T-helper 17 cell (primary cell): ENCODE measurements at places on chromosomes 13 and 19.

- DNase-seq = no peak
Measured at GRCh38 chr13:101614491-101614890, 162.0 kb downstream of the ITGBL1 start.

DNA sequence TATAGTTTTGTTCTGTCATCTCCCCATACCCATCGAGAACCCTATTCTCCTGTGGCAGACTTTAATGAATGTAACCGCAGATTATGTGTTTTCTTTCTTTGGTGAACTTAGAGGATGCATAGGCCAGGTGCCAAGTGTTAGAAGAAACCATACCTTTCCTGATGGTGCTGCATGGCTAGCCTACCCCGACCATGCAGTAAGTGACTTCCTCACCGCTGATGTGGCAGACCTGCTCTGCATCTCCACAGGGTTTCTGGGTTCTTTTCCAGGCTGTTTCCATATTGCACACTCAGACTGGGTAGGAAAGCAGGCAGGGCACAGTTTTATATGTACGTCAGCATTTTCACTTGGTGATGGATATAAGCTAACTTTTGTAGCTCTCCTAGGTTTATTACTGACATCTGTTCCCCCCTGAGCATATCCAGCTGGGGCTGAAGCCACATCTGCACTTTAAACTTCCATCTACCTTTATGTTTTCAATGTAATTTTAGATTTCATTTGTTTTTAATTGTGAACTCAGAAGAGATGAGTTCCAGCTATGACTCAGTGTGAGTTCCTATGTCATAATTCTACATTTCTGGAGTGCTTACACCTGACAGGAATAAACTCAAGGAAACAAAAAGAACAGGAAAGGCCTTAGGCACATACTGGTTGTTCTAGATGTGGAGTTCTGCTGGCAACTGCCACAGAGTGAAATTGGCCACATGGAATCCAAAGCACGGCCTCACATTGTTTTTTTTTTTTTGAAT, 42.3 kb downstream of the LRCH1 start:
- DNase-seq = no peak

DNA sequence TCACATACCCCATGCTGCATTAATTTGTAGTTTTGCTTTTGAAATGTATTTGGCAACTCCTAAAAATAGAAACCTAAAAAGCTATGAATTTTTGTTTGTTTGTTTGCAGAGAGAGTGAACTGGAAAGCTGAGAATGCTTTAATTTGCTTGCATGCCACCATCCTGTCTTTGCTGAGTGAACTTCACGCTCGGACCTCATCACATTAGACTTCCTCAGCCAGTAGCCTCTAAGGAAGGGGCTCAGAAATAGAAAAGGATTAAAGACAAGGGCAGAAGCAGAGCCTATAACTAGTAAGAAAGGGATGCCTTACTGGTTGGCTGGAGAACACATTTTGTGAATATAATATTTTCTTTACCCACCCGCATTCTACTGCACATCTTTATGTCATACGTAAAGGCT, 275.1 kb downstream of the DCLK1 start:
- no peak for DNase-seq

DNA sequence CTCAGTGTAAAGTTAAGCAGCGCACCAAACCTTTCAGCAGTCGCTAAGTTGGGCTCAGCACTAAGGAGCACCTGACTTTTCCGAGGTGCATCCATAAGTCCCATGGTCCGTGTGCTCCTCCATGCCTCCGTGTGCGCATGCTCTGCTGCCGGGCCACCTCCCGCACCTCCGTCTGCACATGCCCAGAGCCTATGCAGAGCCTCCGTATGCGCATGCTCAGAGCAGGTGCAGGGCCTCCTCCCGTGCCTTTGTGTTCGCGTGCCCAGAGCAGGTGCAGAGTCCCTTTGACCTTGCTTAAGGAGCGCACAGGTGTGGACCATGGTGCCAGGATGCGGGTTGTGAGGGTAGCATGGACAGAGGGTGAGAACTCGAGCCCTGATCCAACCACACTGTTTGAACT, 46.0 kb downstream of the ATP11A start:
- DNase-seq = no peak

DNA sequence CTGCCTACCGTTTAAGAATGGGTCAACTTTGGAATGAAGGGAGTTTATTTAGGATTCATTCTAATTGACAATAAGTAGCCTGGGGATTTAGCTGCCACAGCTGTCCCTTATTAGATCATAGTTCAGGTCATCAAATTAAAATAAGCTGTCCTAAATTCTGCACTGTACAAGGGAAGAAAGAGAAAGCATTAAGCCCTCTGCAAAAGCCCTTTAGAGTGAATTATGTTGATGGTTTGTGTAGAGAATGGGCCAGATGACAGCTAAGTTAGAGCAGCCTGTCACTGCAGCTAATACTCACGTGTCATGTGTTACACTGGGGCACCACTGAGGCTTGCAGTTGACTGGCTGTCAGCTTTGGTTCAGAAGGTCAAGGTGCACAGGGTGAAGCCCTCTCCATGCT, 737.1 kb upstream of the SLC10A2 start:
- no peak for DNase-seq

- DNase-seq = no peak
Measured at GRCh38 chr13:93344048-93344705, 117.6 kb downstream of the GPC6 start.

GRCh38 chr19:4592445-4592844, 33.0 kb upstream of the SEMA6B start:
- DNase-seq = no peak

GRCh38 chr19:47637550-47637949, 28.6 kb downstream of the BICRA start:
- DNase-seq = no peak

DNA sequence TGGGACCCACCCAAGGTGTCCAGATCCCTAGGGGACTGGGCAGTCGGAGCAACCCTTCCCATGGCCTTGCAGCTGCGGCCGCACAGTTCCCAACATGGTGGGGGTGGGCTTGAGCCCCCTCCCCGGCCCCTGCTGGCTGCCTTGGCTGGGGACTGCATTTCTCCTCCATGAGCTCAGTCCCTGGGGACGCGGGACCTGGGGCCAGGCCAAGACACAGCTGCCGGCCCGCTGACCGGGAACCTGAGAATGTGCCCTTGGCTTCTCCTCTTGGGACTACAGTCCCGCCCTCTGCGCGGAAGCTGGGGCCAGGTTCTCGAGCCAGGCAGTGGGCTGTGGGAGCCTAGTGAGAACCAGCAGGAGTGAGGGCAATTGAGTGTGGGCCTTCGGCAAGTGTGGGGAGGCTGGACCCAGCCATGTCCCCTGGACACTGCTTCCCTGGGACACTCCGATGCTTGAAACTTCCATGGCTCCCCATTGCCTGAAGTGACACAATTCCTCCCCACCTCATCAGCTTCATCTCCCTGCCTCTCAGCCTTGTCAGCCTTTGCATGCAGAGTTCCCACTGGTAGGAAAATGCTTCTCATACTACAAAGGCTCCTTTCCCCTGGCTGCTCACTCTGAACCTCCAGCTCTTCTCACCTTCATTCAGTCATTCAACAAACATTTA, 13.1 kb upstream of the NOTCH3 start:
- no peak for DNase-seq

- no peak for DNase-seq
Measured at GRCh38 chr19:38252941-38253691, 3.1 kb downstream of the PPP1R14A start.

DNA sequence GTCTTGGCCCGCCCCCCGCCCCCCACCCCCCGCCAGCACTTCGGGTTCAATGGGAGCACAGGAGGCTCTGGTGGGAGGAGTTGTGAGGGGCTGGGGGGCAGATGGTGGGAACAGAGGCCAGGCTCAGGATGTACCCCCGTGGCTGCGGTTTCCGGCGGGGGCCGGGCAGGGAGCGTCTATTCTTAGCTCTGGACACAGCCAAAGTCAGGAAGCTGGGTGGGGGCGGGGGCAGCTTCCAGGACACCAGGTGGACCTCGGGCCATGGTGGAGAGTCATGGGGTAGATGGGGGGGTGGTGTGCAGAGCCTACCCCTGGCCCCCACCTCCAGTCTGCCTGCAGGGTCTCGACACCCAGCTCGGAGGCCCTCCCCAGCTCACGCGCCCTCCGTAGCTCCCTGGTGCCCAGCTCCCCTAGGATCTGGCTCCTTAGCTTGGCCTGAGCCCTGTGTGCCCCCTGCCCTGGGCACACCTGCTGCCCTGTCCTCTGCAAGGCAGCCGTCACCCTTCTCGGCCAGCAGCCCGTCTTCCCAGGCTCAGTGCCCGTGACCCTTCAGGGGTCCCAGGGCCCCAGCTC, 2.2 kb upstream of the TBXA2R start:
- no peak for DNase-seq

GRCh38 chr19:16688084-16688483, 27.1 kb downstream of the TMEM38A start:
- DNase-seq = no peak

GRCh38 chr13:22846551-22846950, 334.2 kb upstream of the SGCG start:
- no peak for DNase-seq
